ENCODE measurements at places on chromosomes 2 and 18.

DNA sequence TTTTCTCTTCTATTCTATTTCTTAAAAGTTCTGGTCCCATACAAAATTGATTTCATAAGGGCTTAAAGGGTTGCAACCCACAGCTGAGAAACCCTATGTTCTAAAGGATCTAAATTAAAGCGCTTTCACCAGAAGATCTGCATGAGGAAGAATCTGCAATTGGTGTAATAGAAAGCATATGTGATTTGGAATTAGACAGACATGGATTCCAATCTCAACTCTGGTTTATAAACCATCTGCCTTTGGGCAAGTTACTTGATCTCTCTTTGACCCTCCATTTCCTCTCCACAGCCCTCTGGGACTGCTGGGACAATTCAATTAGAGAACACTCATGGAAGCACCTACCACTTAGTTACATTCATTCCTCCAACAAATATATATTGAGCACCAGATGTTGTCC lies 178.7 kb downstream of the ANTXR1 start:
- DNase-seq: no peak

- DNase-seq: no peak
Measured at GRCh38 chr2:182193291-182193690, 207.6 kb downstream of the PPP1R1C start.

DNA sequence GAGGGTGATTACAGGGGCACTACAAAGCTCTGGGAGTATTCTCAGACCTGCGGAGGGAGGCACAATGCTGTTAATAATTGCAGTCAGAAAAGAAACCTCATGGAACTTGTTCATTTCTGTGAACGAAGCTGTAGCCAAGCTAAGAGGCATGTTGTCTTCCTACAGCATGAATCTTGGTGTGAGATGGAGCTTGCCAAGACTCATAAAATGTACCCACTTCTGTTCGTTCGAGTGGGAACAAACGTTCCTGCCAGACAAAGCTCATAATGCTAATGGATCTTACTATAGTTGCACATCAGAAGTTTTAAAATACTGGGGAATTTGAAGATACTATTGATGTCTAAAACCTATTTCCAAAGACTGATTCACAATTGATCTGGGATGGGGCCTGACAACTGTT lies 489.1 kb downstream of the ZEB2 start:
- DNase-seq: no peak

DNA sequence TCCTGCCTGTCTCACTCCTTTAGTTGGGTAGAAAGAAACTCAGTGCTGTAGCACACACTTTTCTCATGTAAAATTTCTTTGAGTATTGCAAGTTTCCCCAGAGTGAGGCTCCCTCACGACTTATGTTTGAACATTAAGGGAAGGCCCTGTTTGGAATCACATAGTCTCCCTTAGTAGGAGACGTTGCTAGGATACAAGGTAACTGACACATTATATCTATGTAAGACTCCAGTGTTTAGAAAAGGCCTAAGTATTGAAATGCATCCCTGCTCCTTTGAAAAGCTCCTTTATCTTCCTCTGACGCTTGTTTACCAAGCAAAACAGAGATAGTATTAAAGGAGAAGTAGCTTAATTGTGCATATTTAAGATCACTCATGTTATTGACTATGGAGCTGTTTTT lies 248.2 kb downstream of the PHLPP1 start:
- no peak for DNase-seq

DNA sequence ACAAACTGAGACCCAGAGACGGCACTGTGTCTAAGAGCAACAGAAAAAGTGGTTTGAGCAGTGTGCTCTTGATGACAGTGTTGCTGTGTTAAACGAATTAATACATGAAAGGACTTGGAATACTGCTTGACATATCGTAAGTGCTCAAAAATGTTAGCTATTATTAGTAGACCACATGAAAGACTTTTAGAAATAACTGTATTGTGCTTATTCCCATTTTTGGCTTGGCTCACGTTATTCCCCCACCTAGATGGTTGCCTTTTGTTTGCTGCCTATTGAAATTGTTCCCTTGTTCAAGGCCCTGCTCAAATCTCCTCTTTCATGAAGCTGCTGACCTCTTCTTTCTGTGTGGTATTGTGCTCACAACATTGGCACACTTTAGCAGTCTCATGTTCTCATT lies 27.8 kb upstream of the C2orf74 start:
- no peak for DNase-seq

- no peak for DNase-seq
Measured at GRCh38 chr2:134132490-134132857, 121.4 kb upstream of the MGAT5 start.

DNA sequence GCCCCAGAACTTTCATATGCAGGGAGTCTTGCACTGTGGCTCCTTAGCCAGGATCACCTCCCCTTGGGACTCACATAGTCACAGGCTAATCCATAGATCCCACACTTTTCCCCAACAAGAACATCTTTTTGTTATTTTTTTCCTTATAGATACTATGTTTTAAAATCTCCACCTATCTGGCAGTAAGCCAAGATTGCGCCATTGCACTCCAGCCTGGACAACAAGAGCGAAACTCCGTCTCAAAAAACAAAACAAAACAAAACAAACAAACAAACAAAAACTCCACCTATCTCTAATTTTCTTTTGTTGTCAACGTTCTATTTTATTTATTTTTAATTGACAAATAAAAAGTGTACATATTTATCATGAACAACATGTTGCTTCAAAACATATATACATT lies 141.7 kb downstream of the PDE11A start:
- no peak for DNase-seq

- DNase-seq: no peak
Measured at GRCh38 chr2:160905862-160906261, 254.4 kb upstream of the TANK start.

GRCh38 chr2:204122425-204122824 lies 185.9 kb downstream of the ICOS start:
- no peak for DNase-seq

DNA sequence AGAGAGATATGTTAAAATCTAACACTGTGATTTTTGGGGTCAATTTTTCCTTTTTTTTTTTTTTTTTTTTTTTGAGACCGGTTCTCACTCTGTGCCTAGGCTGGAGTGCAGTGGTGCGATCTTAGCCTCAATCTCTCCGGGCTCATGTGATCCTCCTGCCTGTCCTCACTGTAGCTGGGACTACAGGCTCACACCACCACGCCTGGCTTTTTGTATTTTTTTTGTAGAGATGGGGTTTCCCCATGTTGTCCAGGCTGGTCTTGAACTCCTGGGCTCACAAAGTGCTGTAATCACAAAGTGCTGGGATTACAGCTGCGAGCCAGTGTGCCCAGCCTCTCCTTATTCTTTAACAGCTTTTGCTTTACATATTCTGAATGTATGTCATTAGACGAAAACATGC lies 2.9 kb upstream of the HAAO start:
- no peak for DNase-seq

GRCh38 chr2:61841286-61841685 lies 12.6 kb downstream of the FAM161A start:
- no peak for DNase-seq

GRCh38 chr2:120766470-120767351 lies 31.0 kb downstream of the GLI2 start:
- no peak for DNase-seq

GRCh38 chr2:207239754-207240494 lies 74.2 kb upstream of the KLF7 start:
- no peak for DNase-seq

DNA sequence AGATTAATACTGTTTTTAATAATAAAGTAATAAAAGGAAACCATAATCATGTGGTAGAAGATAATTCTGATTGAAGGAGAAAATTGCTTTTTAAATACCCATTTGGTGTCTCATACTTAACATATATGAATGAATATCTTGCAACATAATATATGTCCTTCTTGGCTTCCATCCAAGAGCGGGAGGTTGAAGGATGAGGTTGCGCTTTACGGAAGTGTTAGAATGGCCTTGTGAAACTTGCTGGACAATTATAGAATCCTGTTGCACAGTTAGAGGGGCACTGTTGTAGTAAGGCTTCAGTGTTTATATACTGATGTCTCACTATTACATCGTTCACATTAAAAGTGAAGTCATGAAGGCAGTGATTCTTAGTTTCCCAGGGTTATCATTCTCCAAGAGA lies 9.4 kb downstream of the INSIG2 start:
- no peak for DNase-seq

DNA sequence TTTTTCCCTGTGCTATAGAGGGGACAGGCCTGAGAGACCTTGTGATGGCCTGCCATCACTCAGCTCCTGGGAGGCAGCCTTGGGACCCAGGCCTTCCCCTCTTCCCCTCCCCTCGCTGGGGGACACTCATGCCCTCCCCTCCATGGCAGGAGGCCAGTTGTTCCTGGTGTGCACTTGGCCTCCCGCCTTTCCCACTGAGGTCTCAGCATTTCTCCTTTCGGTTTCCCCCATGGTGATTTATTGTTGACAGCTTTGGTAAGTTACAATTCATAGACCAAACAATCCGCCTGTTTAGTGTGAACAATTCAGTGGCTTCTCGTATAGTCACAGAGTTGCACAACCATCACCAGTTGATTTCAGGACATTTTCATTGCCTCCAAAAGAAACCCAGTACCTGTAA lies 10.2 kb upstream of the CNDP1 start:
- DNase-seq: no peak

DNA sequence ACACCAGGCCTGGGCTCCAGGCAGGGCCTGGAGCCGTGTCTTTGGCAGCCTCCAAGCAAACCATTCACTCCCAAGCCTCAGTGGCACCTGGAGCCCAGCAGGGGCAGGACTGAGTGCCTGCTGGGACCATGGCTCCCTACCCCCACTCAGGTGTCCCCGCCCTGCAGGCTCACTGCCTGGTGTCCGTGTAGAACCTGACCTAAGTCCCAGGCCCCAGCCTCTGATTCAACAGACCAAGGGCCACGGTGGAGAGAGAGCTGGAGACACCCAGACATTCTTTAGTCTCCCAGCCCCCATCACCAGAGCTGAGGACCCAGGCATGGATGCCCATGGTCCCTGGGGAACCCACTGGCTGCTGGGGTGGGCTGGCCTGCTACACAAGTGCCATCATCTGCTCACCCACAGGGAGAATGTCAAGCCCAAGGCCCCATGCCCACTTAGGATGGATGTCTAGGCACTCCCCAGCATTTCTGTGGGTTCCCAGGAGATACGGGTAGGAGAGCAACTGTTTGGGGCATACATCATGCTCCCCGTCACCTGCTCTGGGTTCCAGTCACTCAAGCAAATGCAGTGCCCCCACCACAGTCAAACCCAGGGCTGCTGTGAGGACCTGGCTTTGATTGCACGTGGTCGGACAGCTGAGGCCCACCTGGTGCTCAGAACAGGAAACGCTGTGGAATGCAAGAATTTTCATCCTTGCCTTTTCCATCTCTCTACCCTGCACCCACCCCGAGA lies 42.9 kb upstream of the ATG16L1 start:
- DNase-seq: no peak

DNA sequence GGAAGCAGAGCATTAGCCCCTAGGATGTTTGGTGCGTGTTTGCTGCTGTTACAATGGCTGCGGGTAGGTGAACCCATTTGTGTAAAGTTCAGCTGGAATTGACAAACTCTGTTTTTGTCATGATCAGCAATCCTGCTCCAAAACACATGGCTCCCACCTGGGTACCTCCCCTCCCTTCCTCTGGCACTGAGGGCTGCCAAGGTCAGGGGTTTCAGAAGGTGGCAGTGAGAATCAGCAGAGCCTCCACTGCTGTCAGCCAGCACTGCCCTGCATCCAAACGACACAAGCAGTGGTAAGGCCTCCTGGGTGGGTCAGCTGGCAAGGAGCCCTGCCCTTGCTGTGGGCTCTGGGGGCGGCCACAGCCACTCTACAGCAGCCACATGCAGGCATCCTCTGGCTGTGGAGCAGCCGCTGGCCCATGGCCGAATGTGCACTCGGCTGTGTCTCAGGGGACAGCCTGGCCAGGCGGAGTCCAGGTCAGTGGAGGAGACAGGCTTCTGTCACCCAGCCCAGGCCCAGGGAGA lies 32.8 kb upstream of the LDLRAD4 start:
- no peak for DNase-seq

DNA sequence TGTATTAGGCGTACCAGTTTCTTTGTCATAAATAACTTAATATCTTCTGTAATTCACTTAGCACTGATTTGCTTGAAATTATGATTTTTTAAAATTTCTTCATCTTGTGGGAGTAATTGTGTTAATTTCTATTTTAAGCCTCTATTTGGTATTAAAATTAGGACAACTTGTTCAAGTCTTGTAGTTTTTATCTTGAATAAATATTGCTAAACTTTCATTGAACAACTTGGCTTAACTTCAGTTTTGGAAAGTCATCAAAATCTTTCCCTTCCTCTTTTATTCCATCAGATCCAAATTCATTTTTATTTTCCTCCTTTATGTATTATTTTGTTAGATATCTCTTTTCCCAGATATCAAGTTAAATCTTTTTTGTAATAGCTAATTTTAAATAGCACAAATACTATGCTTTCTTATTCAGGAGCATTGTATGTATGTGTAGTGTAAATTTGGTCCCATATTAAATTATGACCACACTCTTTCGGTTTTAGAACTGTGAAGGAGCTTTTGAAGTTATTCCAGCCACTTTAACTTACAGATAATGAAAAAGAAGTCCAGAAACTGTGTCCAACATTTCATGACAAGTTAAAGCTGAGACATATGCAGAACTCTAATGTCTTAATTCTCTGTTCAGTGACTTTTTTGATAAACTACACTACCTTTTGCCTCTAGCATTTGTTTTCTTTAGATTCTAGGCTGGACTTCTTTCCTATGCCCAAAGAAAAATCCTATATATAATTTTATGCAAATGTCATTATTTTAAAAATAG lies 31.7 kb upstream of the NT5C1B start:
- no peak for DNase-seq

DNA sequence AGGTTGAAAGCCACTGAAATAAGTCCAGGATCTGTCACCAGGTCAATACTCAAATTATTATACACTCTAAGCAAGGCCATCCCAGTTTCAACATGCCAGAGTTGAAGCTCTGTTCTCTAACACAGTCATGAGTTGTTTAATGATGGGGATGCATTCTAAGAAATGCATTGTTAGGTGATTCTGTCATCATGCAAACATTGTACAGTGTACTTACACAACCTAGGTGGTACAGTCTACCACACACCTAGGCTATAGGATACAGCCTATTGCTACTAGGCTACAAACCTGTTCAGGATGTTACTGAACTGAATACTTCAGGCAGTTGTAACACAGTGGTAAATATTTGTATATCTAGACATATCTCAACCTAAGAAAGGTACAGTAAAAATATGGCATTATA lies 162.2 kb downstream of the BAZ2B start:
- DNase-seq: no peak

GRCh38 chr2:1940679-1941078 lies 196.4 kb upstream of the PXDN start:
- DNase-seq: no peak

GRCh38 chr18:52325997-52326396 lies 14.0 kb upstream of the DCC start:
- no peak for DNase-seq

GRCh38 chr2:85156619-85157018 lies 23.4 kb downstream of the TCF7L1 start:
- DNase-seq: no peak

DNA sequence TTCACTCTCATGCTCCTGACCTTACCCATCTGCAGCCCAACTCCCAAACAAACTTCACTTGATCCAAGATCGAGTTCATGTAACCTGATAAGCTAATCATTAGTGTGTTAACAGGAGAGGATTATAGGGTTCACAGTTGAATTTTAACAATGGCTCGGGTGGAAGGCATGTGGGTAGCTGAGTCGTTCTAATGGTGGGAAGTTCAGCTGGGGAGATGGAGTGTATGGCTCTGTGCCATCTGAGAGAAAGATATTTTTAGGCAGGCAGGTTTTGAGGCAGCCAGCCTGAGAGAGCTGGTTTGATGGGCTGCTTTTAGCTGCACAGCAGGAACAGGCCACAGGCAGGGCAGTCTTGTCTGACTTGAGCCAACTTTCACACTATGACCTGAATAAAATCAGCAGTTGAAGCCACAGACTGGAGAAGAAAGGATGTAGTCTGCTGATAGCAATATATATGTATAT lies 17.7 kb upstream of the NFE2L2 start:
- DNase-seq: no peak
